ENCODE measurements at places on chromosomes 2 and 18.

GRCh38 chr2:181051861-181052522, 71.6 kb downstream of the UBE2E3 start:
- no peak for DNase-seq

- no peak for DNase-seq
Measured at GRCh38 chr18:49874238-49874637, 60.9 kb upstream of the ACAA2 start.

DNA sequence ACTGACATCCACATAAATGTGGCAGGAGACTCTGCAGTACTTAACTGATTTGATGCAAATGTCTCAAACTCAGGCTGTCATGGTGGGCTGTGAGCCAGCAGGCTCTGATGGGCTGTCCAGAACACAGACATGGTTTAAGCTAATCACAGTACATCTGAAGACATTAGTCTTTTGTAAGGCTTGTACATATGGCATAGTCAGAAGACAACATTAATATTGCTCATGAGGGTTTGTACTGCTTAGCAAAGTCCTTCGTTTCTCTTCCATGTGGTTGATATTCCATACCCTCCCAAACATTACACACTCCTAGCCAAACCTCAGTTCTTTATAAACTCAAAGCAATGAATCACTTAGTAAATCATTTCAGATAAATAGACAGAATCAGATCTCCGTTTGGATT, 330.6 kb downstream of the RND3 start:
- DNase-seq, result no peak

DNA sequence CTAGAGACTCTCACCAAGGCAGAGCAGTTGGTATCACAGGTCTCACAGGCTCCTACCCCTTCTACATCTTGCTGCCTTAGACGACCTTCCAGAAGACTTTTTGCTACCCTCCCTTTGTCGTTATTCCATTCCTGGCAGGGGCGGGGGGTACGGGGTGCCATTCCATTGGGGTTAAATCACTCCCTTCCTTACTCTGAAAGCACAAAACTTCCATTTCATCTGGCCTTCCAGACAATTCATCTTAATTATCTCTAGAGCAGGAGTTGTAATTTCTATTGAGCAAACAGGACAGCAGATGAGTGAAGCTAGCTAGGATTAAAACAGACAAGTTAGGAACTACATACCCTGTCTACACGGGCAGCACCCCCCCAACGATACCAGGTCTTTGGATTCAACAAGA, 276.2 kb upstream of the TANK start:
- DNase-seq, result no peak

- no peak for DNase-seq
Measured at GRCh38 chr18:4755848-4756247, 300.7 kb upstream of the DLGAP1 start.

DNA sequence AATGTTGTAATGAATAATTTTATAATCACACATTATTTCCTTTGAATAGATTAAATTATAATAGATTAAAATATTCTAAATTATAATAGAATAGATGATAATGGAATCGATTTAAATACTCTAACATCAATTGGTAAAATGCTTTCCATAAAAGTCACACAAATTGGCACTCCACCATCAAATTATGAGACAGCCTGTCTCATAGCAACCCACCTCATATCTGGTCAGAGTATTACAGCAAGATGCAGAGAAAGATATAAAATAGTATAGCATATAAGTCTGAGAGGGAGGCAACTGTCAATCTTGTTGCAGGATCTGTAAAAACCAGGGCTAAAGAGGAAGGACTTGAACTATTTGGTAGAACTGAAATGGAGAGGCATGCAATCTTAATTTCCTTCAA, 98.4 kb upstream of the NCKAP5 start:
- no peak for DNase-seq

DNA sequence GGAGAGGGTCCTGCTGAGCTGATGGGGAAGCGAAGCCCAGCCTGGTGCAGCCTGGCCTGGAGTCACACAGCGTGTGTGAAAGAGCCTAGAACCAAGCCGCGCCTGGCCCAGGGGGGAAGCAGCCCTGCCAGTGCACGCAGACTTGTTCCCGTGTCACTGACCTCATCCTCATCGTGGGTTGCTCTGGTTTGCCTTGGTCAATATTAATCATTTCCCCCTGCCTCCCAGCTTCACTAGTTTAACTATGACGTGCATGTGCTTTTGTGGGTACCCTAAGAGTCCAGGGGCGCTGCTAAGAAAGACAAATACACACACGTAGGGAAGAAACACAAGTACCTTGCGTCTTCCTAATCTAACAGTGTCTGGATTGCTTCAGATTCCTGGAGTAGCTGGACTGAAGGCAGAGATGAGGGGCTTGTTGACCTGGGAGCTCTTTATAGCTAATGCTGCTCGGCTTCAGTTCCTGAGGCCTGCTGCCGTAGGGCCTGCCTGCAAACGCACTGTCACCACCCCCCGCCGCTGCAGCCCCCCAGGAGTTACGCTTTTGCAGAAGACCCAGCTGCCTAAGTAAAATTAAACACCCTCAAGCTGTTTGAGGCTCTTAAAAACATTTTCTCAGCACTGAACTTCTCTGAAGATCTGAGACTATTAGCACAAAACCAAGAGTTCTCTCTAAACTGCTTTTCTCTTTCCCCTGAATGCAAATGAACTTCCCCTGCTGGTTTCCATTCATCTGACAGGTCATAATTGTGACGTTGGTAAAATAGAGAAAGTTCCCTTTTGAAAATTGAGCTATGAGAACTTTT, 159.2 kb downstream of the FAM210A start:
- no peak for DNase-seq

GRCh38 chr2:71685073-71685848, 231.9 kb downstream of the DYSF start:
- no peak for DNase-seq

DNA sequence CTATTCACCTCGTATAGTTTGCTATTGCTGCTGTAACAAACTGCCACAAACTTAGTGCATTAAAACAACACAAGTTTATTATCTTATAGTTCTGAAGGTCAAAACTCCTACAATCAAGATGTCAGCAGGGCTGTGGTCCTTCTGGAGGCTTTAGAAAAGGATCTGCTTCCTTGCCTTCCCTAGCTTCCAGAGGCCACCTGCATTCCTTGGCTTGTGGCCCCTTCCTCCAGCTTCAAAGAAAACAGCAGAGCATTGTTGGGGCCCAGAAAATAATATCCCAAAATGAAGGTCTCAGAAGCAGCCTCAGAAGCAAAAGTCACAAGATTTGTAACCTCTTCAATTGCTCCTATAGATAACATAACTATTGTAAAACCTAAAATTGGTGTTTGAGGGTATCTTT, 100.6 kb downstream of the HNRNPLL start:
- DNase-seq, result no peak

DNA sequence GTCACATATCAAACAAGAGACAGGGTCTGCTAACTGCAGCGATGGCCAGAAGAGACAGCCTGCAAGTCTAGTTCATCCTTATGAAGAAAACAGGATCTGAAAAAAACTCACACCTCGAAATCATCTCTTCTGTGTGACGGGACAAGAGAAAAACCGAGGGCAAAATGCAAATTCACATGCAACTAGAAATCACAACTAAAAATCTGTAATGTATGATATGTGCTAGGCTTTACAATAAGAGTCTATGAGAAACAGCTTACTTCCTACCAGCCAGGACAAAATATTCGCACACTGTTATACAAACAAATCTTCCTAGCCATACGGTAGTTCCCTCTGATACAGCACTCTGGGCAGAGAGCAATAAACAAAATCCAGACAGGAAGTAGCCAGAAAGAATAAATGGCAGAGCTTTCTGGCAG, 48.8 kb downstream of the ANKRD44 start:
- DNase-seq, result no peak

- DNase-seq, result peak; percentile 40
Measured at GRCh38 chr2:86195808-86196387, 636 bp upstream of the IMMT start.

DNA sequence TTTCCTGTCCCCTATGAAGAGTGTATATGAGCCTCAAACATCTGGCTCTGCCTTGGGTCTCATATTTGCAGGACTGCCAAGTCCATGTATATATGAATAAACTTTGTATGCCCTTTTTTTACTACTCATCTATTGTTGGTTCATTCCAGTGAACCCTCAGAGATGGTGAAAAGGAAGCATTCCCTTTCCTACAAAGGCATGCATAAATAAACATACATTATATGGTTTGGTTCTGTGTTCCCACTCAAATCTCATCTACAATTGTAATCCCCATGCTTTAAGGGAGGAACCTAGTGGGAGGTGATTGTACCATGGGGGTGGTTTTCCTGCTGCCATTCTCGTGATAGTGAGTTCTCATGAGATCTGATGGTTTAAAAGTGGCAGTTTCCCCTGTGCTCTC, 534.2 kb downstream of the SPAG16 start:
- no peak for DNase-seq

- DNase-seq, result no peak
Measured at GRCh38 chr2:155633060-155633839, 699.3 kb downstream of the NR4A2 start.

GRCh38 chr2:148906124-148906523, 31.1 kb downstream of the KIF5C start:
- no peak for DNase-seq

- no peak for DNase-seq
Measured at GRCh38 chr2:1489486-1489885, 76.2 kb downstream of the TPO start.

DNA sequence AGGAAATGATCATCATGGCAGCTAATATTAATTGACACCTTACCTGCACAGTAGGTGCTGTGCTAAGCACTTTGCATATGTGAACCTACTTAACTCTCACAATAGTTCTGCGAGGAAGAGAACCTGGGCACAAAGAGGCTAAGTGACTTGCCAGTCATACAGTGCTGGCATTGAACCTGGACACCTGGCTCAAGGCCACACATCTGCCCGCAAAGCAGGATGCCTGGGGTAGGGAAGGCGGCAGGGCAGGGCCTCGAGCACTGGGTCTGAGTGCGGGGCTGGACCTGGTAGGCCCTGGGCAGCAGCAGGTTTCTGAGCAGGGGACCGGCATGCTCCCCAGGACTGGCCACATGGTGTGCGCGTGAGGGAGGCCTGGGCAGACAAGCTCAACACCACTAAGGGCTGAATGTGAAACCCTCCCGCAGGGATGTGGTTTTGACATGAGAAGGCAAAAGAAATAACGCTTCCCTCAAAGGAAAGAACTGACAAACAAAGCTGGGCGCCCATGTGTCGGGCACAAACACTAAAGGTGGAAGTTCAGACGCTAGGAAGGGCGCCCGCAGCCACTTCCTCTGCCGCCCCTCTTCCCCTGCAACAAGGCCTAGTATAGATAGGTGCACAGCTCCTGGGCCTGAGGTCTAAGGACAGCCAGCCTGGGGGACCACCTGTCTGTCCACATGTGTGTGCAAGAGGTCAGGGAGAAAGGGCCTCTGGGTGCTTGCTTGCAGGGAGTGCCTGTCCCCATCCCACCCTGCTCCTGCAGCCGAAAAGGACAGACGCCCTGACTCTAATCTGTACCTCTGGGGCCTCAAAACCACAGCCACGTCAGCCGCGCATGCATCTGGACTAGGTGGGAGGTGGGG, 92.5 kb downstream of the ZFP36L2 start:
- no peak for DNase-seq

GRCh38 chr2:232535761-232536530, 3.5 kb upstream of the CHRNG start:
- no peak for DNase-seq

GRCh38 chr2:128467321-128467969, 148.8 kb upstream of the HS6ST1 start:
- DNase-seq, result no peak

DNA sequence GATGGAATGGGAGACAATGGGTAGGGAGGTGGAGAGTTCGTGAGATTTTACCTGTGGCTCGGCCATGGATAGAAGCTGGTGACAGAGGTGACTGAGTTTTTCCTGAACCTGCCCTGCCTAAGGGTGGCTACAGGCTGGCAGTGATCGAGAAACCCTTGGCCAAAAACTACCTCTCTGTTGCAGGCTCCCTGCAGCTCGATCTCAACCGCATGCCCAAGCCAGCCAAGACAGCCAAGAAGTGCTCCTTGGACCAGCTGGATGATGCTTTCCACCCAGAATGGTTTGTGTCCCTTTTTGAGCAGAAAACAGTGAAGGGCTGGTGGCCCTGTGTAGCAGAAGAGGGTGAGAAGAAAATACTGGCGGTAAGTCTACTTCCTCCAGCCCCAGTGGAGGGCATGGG, 225.5 kb downstream of the DYSF start:
- no peak for DNase-seq

DNA sequence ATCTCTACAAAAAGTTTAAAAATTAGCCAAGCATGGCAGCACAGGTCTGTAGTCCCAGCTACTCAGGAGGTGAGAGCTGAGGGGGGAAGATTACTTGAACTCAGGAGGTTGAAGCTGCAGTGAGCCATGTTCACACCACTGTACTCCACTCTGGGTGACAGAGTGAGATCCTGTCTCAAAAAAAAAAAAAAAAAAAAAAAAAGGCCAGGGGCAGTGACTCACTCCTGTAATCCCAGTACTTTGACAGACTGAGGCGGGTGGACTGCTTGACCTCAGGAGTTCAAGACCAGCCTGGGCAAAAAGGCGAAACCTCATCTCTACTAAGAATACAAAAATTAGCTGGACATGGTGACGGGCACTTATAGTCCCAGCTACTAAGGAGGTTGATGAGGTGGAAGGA, 37.0 kb downstream of the PUM2 start:
- DNase-seq, result no peak

DNA sequence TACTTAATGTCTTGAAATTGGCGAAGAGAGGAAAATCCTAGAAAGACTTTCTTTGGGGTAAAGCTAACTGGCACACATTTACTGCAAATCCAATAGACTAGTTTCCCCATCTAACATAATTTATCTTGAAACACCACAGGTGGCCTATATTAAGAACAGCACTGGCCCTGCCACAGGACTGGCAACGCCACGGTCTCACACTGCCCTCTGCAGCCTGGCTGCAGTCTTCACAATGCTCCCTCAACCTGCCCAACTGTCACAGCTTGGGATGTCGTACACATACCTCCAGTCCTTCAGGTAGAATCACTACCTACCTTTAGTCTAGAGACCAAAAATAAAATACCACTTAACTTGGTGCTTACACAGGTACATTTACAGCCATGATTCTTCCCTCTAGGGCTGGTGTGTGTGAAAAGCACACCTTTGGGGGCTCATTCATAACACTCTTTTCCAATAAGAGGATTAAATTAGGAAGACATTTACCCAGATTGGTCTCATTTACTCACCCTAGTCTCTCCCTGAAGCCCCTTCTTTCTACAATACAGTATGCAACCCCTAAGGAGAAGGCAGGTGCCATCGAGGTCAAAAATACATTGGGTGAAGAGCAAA, 222.2 kb downstream of the C1D start:
- peak; percentile 32 for DNase-seq

DNA sequence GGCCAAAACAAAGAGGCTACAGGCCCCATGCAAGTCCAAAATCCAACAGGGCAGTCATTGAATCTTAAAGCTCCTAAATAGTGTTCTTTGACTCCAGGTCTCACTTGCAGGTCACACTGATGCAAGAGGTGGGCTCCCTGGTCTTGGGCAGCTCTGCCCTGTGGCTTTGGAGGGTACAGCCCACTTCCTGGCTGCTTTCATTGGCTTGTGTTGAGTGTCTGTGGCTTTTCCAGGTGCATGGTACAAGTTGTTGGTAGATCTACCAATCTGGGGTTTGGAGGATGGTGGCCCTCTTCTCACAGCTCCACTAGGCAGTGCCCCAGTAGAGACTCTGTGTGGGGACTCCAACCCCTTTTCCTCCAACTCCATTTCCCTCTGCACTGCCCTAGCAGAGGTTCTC, 115.8 kb upstream of the ALKAL2 start:
- DNase-seq, result no peak

GRCh38 chr2:54559593-54560145, 103.5 kb downstream of the SPTBN1 start:
- DNase-seq, result peak; percentile 39

GRCh38 chr2:236049981-236050380, 118.2 kb downstream of the GBX2 start:
- no peak for DNase-seq

- no peak for DNase-seq
Measured at GRCh38 chr2:165408186-165408585, 61.3 kb upstream of the CSRNP3 start.

Data from LoVo (cell line).